ENCODE measurements at places on chromosomes 4 and X.

DNA sequence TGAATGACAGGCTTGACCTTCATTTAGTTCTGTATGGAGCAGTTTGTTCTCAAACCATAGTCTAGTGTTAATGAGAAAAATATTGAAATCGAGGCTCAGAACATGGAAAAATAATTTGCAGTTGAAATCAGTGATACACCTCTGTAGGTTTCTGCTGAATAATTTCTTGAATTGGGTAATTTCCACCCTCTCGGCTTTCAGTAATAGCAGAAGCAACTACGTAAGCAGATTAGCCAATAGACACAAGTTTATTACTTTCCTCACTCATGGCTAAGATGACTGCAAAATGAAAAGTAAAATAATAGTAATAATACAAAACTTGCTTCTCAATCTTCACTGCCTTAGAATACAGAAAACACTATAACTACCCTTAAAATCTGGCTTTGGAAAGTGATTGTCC is 46.0 kb downstream of the USP38 start:
- DNase-seq, result no peak

GRCh38 chrX:12447448-12448064 is 309.3 kb downstream of the FRMPD4 start:
- no peak for DNase-seq

- DNase-seq, result no peak
These were observed 21.2 kb upstream of the CYP4V2 start for GRCh38 chr4:186169945-186170802.

GRCh38 chr4:88880501-88881226 is 176.3 kb downstream of the FAM13A start:
- DNase-seq, result no peak

DNA sequence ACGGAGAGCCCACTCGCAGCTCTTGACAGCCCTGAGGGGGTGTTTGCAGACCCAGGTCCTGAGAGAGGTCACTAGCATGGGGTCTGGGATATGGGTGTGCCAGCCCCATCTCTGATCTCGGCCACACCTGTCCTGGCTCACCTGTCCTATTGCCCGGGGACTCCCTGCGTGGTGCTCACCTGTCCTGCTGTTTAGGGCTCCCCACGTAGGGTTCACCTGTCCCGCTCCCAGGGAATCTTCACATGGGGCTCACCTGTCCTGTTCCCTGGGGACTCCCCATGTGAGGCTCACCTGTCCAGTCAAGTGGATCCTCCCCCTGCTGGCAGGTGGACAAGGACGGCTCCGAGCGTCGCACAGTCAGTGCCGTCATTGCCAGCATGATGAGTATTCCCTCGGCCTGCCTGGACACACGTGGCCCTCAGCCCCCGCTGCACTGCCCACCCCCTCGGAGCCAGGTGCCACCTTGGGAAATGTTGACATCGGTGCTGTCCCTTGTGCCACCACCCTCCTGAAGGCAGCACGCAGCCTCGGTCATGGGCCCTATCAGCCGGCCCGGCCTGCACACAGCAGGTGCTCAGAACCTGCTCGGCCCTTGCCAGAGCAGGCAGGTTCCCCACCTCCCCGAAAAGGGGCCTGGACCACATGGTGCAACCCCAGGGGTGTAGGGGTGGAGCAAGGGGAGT is 6.3 kb downstream of the SLC49A3 start:
- DNase-seq, result no peak

- no peak for DNase-seq
These were observed 49.5 kb downstream of the JADE3 start for GRCh38 chrX:46961574-46962283.

GRCh38 chr4:7608046-7608445 is 173.3 kb upstream of the PSAPL1 start:
- no peak for DNase-seq

DNA sequence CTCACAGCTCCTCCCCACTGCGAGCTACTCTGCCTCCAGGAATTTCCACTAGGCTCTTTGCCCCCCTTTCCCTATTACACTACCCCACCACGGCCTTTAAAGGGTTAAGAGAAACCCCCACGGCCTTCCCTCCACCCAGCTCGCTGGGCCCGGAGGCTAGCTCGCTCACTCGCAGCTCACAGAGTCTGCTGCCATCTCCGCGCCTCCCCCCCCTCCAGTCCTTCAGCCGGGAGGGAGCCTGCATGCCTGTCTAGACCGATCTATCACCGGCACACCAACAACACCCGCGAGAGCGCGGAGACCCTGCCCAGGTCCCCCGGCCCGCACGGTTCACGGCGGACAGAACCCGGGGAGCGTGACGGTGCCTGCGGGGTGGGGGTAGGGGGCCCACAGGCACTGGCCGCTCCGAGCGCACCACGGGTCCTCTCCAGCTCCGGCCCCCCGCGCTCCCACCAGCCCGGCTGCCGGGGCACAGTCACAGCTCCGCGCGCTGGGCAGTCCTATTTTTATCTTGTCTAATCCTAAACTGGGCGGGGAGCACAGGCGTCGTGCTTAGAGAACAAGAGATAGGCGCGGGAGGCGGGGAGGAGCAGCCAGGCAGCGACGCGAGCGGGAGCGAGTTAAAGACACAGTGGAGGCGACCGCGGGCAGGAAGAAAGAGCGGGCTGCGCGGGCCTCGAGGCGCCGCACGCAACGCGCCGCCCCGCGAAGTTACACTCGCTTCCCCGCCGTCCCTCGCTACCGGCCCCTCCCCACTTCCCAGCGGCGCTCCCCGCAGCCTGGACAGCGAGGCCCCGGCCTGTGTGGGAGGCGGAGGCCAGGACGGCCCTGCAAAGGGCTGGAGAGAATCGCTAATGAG is 3.5 kb downstream of the BCOR start:
- no peak for DNase-seq

GRCh38 chrX:154374313-154375155 is at the start of gene FLNA:
FLNA (minus strand) TSS chrX:154374634; CDS start chrX:154371245, 3,389 bp downstream.
- no peak for DNase-seq

GRCh38 chr4:102216666-102217065 is 128.6 kb downstream of the SLC39A8 start:
- DNase-seq, result no peak

GRCh38 chrX:112802541-112802940 is 38.1 kb downstream of the AMOT start:
- no peak for DNase-seq

- DNase-seq, result no peak
These were observed 16.5 kb downstream of the HS3ST1 start for GRCh38 chr4:11412211-11412610.

- DNase-seq, result no peak
These were observed 311.4 kb upstream of the NDST4 start for GRCh38 chr4:115424852-115425251.

- no peak for DNase-seq
These were observed 38.9 kb downstream of the TBC1D9 start for GRCh38 chr4:140717313-140717712.

DNA sequence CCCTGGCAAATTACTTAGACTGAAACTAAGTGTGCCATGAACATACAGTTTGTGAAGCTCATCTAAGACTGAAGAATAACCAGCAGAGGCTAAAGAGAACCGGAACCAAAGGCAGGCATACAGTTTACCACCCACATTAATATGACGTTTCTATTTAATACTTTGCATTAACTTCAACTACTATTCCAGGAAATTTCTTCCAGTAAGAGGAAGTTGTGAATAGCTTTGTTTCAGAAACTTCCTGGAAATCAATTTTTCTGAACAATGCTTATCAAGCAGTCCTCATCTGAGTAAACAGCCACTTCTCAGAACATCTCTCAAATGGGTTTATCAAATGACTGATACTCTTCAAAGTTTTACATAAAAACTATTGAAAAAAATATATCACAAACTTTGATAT is 252.7 kb downstream of the OPHN1 start:
- no peak for DNase-seq

DNA sequence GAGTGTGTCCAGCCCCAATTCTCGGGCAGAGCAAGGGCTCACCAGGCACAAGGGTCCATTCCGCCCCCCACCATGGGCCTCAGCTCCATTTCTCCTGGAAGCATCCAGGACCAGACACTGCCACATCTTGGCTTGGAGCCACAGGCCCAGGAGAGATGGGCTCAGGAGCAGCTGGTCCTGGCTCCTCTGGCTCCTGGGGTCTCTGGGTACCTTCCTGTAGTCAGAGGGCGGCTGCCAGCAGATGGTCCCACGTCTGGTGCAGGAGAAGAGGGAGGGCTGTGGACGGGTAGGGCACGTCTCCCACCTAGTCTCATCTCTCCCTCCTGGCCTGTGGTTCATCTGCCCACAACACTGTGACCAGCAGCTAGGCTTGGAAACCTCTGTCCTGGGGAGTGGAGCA is 8.0 kb downstream of the ATP2B3 start:
- no peak for DNase-seq

- no peak for DNase-seq
These were observed 12.8 kb downstream of the SLC25A43 start for GRCh38 chrX:119411959-119412358.

DNA sequence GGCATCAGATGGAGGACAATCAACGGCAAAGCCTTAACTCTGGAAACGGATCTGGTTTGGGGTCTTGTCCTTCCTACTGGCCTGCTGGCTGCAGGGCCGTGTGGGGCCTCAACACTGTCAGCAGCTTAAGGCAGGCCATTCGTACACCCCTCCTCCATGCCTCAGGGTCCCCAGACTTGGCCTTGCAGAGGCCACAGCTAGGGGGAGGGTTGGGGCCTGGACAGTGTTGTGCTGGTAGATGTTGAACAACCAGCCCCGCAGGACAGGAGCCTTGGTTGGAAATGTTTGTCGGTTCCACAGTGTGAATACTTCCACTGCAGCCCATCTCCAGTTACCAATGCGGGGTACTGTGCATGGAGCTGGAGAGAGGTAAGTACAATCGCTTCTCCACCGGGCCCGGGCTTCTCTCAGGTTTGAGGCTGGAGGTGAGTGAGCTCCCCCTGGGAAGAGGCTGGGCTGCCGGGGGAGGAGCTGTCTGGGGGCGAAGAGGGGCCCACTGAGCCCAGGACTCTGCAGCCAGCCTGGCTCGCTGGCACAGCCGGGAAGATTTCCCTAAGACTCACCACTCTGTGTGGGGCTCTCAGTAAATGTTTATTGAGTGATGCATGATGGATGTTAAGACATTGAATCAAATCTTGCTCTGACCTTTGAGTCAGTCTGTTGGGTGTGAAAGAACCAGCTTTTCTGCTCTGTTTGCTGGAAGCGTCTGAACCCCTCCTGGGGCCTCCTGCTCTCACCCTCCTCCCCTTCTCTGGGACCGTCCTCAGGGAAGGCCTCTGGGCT is 19.7 kb upstream of the GPR78 start:
- DNase-seq, result no peak

- no peak for DNase-seq
These were observed 13.3 kb upstream of the UBA6 start for GRCh38 chr4:67714248-67714583.

GRCh38 chrX:7074148-7074907 is 73.2 kb upstream of the STS start:
- no peak for DNase-seq

GRCh38 chr4:159906051-159906450 is 803.2 kb downstream of the RAPGEF2 start:
- DNase-seq, result no peak

GRCh38 chr4:45317276-45317675 is 590.9 kb upstream of the GNPDA2 start:
- no peak for DNase-seq

DNA sequence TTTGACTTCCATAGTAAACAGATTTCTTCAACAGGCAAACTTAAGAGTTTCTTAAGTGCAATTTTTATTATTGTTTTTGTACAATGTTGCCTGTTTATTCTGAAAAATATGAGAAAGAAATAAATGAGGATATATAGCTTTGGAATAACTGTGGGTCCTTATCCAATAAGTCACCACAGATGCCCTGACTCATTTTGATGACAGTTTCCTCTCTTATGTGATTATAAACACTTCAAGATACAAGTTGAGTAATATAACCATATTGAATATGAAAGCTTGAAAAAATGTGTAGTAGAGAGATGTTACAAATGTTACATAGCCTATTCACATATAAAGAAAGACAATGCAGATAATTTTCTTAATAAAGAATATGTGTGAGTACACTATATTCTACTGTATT is 931.6 kb downstream of the RAPGEF2 start:
- no peak for DNase-seq

- DNase-seq, result no peak
These were observed 56.7 kb upstream of the ADGRL3 start for GRCh38 chr4:61143461-61143860.

All from stimulated activated CD4-positive, alpha-beta T cell treated with anti-CD3 and anti-CD28 coated beads, Interleukin-1b, Interleukin-23, amount 100 ng/mL, for 1 hour (primary cell).